ENCODE measurements at places on chromosomes 2 and 18. TPM values are rescaled to one million over a fixed set of nuclear protein-coding genes. Genes with fewer than 3 reads are reported as not detected.

Gene CHRND
- not detected for total RNA-seq

Gene TM4SF20
- total RNA-seq, result under 0.01 TPM

Gene POTEJ
- not detected for total RNA-seq

Gene PAIP2B
- 0.18 TPM for total RNA-seq

Gene SERPINB3
- total RNA-seq, result not detected

Gene TRIM54
- total RNA-seq, result not detected

Gene SEPTIN10
- total RNA-seq, result 83.9 TPM
